PC-3 (cell line): ENCODE measurements at places on chromosomes 3 and 15. TPM values are rescaled to one million over a fixed set of nuclear protein-coding genes. Genes with fewer than 3 reads are reported as not detected.

Gene FBXO40
- total RNA-seq, result not detected in 2 replicates

Gene CLEC3B
- total RNA-seq, result 1.8 TPM in 1 of 2 replicates, not detected in the other

Gene ADCY5
- not detected in 2 replicates for total RNA-seq

Gene CATSPER2
- 0.55 and 4.0 TPM in 2 replicates for total RNA-seq

Gene LYSMD4
- total RNA-seq, result 7.8 and 8.9 TPM in 2 replicates

GRCh38 chr15:68183616-68184315 lies 21.4 kb downstream of the CALML4 start:
- H3K36me3 ChIP-seq, result peaks cover 25% of the 10 kb centered on the region; the same call in 1 of the 2 replicates
- H3K4me1 ChIP-seq, result no peaks in the 10 kb centered on the region
- H3K27me3 ChIP-seq, result no peaks in the 10 kb centered on the region
- no peak for DNase-seq

DNA sequence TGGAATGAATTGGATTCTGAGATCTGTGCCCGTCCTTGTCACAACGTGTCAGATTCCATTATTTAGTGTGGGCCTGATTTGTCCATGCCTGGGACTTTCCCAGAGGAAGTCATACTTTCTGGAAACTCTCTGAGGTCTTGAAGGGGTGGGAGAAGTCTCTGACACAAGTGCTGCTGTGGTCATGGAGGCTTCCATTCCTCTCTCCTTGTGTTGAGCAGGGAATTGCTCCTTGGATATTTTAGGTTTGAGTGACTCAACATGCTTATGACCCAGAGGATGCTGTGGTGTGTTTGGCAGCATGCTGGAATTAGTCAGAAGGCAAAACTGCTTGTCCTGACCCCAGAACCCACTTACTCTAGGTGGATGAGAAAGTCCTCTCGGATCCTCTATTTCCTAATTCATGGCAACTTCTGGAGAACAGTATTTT lies 132.1 kb downstream of the LPP start:
- H3K4me3 ChIP-seq, result 0 out of 2 replicates have a peak overlapping the region, but pooled peaks have one; percentile 11
- H3K27ac ChIP-seq, result peak overlapping the region; percentile 77
- H3K36me3 ChIP-seq, result no peaks in the 10 kb centered on the region

- no peaks in the 10 kb centered on the region for H3K4me1 ChIP-seq
- no peaks in the 10 kb centered on the region for H3K27me3 ChIP-seq
- H3K27ac ChIP-seq, result no peak overlapping the region
- no peaks in the 10 kb centered on the region for H3K36me3 ChIP-seq
- no peak for DNase-seq
These were observed 380.2 kb downstream of the ULK4 start for GRCh38 chr3:41581700-41582099.

GRCh38 chr3:179046497-179047353 lies 24.9 kb downstream of the ZMAT3 start:
- H3K27me3 ChIP-seq, result no peaks in the 10 kb centered on the region
- H3K27ac ChIP-seq, result no peak overlapping the region
- H3K4me3 ChIP-seq, result no peak overlapping the region
- no peaks in the 10 kb centered on the region for H3K36me3 ChIP-seq

- no peak overlapping the region for H3K27ac ChIP-seq
- DNase-seq, result peak; percentile 59
- H3K36me3 ChIP-seq, result peaks cover 26% of the 10 kb centered on the region
- no peaks in the 10 kb centered on the region for H3K4me1 ChIP-seq
- H3K4me3 ChIP-seq, result no peak overlapping the region
- no peaks in the 10 kb centered on the region for H3K27me3 ChIP-seq
These were observed 38.9 kb downstream of the RYK start for GRCh38 chr3:134211797-134212196.

DNA sequence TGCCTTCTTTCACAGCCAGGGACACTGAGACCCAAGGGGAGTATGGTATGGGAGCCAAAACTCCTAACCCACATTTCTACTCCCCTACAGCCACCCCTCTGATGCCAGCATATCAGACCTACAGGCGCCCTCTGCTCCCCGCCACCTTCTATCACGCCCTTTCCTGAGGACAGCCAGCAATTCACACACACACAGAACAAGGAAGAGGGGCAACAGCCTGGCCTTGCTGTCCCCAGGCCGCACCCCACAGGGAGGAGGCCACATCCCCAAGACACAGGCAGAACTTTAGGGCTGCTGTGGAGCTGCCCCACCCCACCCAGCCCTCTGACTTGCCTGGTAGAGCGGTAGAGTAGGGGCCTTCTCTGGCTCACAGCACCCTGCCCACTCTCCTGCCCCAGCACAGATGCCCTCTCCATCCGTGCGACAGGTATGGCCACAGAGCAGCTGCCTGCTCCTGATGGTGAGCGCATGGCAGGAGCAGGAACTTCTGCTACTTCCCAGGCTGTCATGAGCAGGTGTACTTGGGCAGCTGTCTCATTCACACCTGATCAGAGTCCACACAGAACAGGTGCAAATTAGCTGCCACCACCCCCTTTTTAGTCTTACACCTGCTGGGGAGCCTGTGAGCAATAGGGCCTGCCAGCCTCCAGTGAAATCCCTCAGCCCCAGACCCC lies 33.4 kb downstream of the CCDC33 start:
- no peaks in the 10 kb centered on the region; the same call in 1 of the 2 replicates for H3K4me1 ChIP-seq
- H3K27ac ChIP-seq, result no peak overlapping the region
- no peak for DNase-seq
- no peak overlapping the region for H3K4me3 ChIP-seq
- H3K27me3 ChIP-seq, result peaks cover 24% of the 10 kb centered on the region
- no peaks in the 10 kb centered on the region for H3K36me3 ChIP-seq

DNA sequence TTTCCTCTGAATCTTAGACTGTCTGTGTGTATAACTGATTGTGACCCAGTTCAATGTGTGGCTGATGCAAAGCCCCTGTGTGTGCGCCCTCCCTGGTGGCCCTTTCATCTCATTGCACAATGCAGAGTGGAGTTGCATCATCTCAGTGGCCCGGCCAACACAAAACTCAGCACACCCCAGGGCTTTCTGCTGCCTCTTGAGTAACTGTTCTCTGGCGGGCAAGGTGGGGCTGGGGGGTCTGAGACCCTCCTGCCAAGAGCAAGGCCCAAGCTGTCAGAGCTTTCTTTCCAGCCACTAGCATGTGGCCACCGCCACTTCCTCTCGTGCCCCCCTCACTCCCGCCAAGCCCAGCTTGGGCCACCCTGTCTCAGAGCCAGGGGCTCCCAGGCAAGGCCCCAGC lies 80.7 kb upstream of the ALDH1L1 start:
- no peak overlapping the region for H3K27ac ChIP-seq
- H3K4me1 ChIP-seq, result no peaks in the 10 kb centered on the region
- DNase-seq, result no peak
